ENCODE measurements at places on chromosomes 6 and 20.

DNA sequence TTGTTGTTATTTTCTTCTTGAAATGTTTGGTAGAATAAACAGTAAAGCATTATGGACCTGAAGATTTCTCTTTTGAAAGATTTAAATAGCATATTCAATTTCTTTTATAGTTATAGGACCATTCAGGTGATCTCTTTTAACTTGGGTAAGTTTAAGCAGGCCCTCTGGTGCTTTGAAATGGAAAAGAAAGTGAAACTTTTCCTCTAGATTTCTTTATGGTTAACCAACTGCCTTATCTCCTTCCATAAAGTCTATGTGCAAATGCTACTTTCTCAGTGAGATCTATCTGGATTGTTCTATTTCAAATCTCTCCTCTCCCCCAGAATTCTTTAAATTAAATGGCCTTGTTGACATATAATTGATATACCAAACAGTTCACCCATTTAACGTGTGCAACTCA is 54.0 kb downstream of the PHACTR2 start:
- no peak for DNase-seq

DNA sequence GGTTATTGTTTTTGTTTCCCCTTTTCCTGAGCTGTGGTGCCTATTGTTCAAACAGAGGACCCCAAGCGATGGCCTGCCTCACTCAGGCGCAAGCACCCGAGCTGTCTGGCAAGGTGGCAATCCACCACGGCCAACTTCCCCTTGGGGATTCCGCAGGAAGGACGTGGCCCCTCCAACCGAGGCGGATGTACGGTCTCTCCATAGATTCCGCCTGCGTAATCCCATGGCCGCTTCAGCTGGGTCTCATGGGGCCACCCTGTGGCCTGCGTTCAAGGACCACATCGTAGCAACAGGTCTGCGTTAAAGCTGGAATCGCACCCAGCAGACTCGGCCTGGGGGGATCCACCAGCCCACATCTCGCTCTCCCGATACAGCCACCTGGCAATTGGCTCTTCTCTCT is 79.9 kb downstream of the CEBPB start:
- no peak for DNase-seq

- no peak for DNase-seq
Observed at GRCh38 chr6:80289727-80290126, 183.3 kb downstream of the BCKDHB start.

GRCh38 chr6:144793744-144794143 is 508.6 kb downstream of the UTRN start:
- no peak for DNase-seq

DNA sequence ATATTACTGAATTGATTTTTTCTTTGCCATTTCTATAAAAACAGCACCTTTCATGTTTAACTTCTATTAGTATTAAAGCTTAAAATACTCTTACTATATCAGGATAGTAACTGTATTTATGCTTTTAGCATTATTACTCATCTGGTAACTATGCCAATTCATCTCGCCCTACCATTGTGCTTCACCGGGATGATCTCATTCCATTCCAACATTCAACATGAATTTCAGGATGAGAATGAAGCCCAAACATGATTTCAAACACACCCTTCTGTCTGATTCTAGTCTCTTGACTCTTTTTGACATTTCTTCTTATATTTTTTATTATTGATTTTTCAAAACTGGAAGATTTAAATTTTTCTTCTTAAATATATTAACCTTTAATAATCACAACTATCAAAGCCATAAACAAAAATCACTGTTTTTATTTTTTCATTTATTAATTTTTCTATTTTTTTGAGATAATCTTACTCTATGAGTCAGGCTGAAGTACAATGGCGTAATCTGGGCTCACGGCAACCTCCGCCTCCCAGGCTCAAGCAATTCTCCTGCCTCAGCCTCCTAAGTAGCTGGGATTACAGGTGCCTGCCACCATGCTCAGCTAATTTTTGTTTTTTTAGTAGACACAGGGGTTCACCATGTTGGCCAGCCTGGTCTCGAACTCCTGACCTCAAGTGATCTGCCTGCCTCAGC is 46.7 kb downstream of the GJA1 start:
- peak; percentile 87 for DNase-seq

DNA sequence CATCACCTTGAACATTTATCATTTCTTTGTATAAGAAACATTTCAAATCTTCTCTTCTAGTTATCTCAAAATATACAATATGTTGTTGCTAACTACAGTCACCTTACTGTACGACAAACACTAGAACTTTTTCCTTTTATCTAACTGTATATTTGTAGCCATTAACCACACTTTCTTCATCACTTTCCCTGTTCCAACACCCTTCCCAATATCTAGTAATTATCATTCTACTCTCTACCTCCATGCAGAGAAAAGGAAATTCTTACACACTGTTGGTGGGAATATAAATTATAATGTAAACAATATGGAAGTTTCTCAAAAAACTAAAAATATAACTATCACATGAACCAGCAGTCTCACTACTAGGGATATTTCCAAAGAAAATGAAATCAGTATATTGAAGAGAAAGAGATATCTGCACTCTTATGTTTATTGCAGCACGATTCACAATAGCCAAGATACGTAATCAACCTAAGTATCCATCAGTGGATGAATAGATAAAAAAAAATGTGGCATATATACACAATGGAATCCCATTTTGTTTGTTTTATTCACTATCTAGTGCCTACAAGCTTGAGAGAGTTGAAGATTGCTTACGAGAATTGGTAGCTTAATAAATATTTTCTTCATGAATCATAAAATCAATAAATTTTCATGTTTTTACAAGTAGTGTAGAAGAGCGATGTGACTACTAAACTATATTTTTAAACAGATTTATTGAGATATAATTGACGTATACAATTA is 2.4 kb downstream of the RHAG start:
- DNase-seq: no peak

GRCh38 chr20:51431321-51431720 is 111.2 kb downstream of the NFATC2 start:
- DNase-seq: no peak

DNA sequence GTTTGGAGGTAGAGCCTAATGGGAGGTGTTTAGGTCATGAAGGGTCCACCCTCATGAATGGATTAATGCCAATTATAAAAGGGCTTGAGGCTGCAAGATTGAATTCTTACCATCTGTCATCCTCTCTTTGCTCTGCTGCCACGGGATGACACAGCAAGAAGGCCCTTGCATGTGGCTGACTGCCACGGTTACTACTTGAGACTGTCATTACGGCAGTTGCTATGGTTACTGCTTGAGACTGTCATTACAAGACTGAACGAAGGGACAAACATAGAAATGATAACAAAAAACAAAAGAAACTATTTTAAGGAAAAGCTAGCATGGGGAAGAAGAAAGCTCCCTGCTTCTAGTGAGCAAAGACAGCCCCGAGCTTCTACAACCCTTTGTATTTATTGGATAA is 715.0 kb downstream of the TFAP2A start:
- no peak for DNase-seq

DNA sequence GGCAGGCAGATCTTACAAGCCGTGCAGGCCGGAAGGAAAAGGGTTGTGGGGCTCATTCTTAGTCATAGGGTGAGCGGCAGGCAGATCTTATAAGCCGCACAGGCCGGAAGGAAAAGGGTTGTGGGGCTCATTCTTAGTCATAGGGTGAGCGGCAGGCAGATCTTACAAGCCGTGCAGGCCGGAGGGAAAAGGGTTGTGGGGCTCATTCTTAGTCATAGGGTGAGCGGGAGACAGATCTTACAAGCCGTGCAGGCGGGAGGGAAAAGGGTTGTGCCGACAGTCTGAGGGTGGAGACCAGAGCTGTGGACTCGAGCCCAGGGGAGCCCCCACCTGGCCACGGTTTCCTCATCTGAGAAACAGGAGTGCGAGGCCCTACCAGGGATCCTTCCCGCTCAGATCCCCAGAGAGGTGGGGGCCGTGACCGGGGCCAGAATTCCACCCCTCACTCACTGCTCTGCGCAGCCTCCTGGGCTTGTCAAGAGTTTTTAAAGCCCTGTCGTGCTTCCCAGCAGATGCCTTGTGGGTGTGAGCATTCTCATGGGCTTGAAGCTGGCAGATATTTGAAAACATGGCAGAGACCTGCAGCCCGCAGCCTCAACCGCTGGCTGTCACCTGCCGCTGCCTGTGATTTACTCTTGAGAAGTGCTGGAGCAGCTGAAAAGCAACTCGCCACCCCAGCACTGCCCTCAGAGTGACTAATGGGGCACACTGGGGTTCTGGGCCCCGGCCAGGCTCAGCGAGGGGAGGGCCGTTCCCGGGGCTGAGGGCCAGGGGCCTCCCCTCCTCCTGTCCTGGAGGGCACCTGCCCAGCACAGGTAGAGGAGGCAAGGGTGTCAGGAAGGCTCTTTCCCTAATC is 31.9 kb downstream of the NTSR1 start:
- peak; percentile 95 for DNase-seq

DNA sequence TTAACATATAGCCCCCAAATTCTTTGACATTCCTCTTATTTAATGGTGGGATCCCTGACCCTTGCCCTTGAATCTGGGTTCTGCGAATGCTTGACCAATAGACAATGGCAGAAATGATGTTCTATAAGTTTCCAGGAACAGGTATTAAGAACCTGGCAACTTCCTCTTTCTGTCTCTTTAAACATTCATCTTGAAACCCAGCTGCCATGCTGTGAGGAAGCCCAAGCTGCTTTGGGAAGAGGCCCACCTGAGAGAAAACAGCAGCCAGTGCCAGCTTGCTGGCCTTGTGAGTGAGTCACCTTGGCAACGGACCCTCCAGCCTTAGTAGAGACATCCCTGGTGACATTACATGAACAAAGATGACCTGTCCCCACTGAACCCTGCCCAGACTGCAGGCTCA is 45.2 kb upstream of the RALY start:
- no peak for DNase-seq

- DNase-seq: peak; percentile 64
Observed at GRCh38 chr6:9204171-9204570, 768.8 kb upstream of the SLC35B3 start.

DNA sequence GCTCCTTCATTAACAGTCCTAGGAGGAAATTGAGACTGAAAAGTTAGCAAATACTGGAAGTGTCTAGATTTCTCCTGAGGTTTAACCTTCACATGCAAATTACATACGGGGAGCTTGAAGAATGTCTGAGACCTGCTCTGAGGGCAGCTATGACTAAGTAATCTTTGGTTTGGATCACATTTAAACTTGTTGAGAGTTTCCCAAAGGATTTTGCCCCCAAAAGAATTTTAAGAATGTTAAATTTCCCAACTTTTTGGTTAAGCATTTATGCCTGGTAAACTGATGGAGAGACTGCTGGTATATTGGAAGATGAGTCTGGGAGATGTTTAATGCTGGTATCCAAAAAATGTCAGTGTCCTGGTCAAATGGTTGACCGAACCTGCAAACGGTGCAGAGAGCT is 97.0 kb downstream of the RREB1 start:
- DNase-seq: peak; percentile 20

DNA sequence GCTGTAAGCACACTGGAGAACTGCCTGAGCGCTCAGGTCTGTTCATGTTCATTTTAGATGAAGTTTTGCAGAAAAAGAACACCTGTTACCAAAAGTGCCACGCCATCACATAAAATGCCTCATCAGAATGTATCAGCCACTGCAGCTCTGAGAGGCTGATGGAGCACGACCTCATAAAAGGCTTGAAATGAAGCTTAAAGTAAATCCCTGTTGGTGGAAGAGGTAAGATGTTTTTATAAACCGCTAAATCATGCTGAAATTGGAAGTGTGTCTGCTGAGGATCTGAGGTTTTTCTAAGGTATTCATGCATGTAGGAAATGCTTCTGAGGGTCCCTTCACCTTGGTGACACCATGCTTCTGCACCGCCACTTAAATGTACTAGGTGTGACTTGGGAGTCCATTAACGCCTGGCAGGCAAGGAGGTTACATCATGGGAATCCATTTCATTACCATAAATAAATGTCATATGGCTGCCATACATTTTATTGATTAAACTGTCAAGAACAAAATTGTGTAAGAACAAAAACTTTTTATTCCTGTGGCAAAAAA is 363.1 kb upstream of the AGPAT4 start:
- DNase-seq: no peak

GRCh38 chr6:10968776-10969175 is 75.3 kb downstream of the ELOVL2 start:
- peak; percentile 95 for DNase-seq

DNA sequence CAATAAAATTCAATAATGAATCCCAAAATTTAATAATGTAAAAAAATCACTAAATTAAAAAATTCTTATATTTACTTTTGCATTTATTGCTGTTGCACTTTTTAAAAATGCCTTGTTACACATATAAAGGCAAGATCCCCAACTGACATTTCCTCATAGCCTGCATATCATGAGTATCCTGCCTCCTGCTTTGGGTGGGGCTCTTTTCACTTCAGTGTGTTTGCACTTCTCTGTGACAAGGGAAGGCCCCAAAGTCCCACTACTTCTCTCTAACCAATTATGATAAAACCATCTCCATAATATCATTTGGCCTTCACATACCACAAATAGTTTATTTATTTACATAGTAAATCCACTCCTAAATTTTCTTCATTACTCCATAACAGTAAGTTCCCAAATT is 446.1 kb upstream of the MARCKS start:
- no peak for DNase-seq

GRCh38 chr6:85464260-85464644 is 14.4 kb downstream of the NT5E start:
- DNase-seq: peak; percentile 98

- no peak for DNase-seq
Observed at GRCh38 chr6:81366972-81367371, 385.5 kb downstream of the TENT5A start.

GRCh38 chr20:62186096-62186426 is 3.2 kb downstream of the MTG2 start:
- DNase-seq: no peak

GRCh38 chr6:80637312-80637711 is 530.8 kb downstream of the BCKDHB start:
- peak; percentile 53 for DNase-seq

DNA sequence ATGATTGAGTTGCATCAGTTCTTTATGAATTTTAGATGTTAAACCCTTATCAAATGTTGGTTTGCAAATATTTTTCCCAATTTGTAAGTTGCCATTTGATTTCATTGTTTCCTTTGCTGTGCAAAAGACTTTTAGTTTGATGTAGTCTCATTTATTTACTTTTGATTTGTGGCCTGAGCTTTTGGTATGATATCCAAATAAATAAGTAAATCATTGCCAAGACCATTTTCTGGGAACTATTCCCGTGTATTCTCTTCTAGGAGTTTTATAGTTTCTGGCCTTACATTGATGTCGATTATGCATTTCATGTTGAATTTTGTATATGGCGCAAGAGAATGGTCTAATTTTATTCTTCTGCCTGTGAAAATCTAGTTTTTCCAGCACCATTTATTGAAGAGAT is 13.4 kb downstream of the AIG1 start:
- no peak for DNase-seq

DNA sequence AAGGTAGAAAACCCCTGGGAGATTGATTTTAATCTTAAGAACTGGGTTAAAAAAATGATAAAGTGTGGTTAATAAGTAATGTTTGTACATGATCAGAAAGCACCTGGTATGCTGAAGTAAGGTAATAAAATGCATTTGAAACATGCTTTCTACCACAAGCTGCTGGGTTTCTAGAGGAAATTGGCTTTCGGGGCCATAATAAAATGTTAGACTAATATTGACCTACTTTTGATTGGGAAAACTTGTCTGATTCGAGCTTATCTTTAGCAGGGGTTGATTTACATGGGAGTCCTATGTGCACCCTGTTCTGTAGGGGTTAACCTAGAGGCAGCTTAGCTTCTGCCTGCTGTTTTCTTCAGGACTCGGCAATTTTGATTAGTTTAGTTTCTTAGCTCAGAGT is 50.5 kb downstream of the CRYBG1 start:
- no peak for DNase-seq

GRCh38 chr20:62838128-62838891 is 21.5 kb downstream of the COL9A3 start:
- no peak for DNase-seq
